NCI-H1092 treated with DMSO at 0.1 percent for 48 hours (cell line): ENCODE measurements at places on chromosomes 4 and X.

DNA sequence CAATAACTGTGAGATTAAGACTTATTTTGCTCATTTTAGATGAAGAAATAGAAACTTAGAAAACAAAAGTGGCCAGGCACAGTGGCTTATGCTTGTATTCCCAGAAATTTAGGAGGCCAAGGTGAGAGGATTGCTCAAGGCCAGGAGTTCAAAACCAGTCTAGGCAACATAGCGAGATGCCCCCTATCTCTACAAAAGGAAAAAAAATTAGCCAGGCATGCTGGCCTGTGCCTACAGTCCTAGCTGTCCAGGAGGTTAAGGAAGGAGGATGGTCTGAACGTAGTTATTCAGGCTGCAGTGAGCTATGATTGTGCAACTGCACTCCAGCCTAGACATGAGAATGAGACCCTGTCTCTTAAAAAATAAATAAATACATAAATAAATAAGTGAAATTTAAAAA lies 28.0 kb downstream of the APELA start:
- no peak for DNase-seq

DNA sequence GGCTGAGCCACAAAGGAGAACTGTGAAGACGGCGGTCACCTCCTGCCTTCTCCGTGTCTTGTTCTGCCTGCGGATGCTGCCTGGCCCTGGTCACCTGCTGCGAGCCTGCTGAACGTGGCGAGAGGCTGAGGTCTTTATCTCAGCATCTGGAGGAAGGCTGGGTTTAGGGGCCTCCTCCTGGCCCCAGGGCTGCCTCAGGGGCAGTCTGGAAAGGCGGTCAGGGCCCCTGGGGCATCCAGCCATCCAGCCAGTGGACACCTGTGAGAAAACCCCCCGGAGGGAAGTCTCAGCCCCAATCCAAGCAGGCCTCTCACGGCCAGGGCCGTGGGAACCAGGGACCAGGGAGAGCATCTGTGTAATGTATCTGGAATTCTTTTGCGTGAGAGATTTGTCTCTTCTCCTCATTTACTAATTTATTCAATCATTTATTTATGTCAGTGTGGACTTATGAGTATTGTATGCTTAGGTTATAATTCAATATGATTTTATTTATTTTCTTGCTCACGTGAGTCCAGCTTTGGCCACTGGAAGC lies 11.3 kb downstream of the PDE6B start:
- DNase-seq = no peak

DNA sequence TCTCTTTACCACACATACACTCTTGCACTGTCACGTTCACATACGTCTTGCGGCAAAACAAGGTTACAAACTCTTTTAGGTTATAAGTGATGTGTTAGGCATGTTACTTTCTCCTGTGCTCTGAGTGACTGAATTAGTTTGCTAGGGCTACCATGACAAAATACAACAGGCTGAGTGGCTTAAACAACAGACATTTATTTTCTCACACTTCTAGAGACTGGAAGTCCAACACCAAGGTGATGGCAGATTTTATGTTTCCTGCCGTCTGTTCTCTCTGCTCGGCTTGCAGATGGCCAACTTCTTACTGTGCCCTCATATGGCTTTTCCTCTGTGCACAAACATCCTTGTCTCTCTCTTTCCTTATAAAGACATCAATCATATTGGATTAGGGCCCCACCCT lies 1224.3 kb upstream of the TENM3 start:
- no peak for DNase-seq

- DNase-seq = peak; percentile 24
These were observed at the start of gene ARHGEF6 for GRCh38 chrX:136780763-136781162. Gene ARHGEF6, minus strand, starts transcription at chrX:136780932. Its CDS starts 50 bp downstream, at chrX:136780882.

- DNase-seq = no peak
These were observed 5.9 kb downstream of the RTL3 start for GRCh38 chrX:78653118-78653822.
